ENCODE measurements at places on chromosomes 5 and 9. TPM values are rescaled to one million over a fixed set of nuclear protein-coding genes. Genes with fewer than 3 reads are reported as not detected.

Gene HAND1
- total RNA-seq, result not detected

Gene PCDHB11
- total RNA-seq, result 3.2 TPM

DNA sequence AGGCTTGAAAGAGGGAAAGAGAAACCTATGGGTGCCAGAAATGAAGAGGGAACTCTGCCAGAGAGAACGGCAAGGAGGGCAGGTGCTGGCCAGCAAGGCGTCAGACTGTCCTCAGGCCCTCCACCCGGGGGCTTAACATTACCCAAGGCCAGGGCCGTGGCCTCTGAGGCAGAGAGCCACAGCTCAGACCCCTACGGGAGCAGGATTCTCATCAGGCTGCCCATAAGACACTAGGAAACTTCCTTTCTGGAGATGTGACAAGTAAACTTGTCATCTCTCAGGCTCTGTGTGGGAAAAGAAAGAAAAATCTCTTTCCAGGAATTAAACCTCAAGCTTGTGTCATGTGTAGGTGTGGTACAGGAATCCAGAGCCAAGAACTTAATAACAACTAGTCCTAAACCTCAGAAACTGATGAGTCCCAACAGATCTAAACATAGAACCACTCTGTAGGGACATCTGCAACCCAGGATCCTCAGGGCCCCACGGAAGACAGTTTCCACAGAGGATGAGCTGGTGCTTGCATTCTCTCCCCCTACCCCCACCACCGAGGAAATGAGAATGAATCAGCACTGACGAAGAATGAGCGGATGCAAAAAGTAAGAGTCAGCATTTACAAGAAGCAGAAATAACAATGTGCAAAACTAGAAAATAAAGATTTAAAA is 74.3 kb downstream of the DCP2 start:
- no peak overlapping the region for H3K4me3 ChIP-seq
- no peaks in the 10 kb centered on the region for H3K27me3 ChIP-seq
- H3K4me1 ChIP-seq, result peaks cover 24% of the 10 kb centered on the region
- no peak for DNase-seq

GRCh38 chr9:126654124-126654523 is 40.4 kb downstream of the LMX1B start:
- H3K4me1 ChIP-seq, result no peaks in the 10 kb centered on the region
- no peak for DNase-seq

Gene GPSM1
- 18.5 TPM for total RNA-seq

Gene PLPP7
- 15.6 TPM for total RNA-seq

DNA sequence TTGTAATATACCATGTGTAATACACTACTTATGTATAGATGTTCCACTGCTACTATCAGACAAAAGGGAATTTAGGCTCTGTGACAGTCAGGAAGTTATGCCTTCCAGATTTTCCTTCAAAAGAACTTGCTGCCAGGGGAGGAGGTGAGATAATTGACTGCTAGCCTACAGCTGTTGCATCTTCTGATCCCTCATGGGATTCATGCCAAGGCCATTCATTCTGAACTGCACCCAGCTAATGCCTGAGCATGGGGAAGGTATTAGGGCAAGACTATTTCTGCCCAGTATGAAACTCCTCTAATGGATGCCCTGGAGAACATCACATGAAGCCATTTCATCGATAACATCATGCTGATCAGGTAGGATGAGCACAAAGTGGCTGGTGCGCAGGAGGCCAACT is 746.5 kb upstream of the ZNF608 start:
- no peaks in the 10 kb centered on the region for H3K36me3 ChIP-seq
- no peak overlapping the region for H3K27ac ChIP-seq
- DNase-seq, result no peak
- H3K27me3 ChIP-seq, result no peaks in the 10 kb centered on the region
- peaks cover 18% of the 10 kb centered on the region for H3K4me1 ChIP-seq

Gene C9orf153
- total RNA-seq, result 0.46 TPM
